NCI-H1092 (cell line): ENCODE measurements at places on chromosomes 3 and 15.
A peak's percentile ranks its signal among the peaks of the same experiment; 100 is the strongest.

- no peak for DNase-seq
Observed at GRCh38 chr3:76372497-76372896, 587.1 kb upstream of the ZNF717 start.

DNA sequence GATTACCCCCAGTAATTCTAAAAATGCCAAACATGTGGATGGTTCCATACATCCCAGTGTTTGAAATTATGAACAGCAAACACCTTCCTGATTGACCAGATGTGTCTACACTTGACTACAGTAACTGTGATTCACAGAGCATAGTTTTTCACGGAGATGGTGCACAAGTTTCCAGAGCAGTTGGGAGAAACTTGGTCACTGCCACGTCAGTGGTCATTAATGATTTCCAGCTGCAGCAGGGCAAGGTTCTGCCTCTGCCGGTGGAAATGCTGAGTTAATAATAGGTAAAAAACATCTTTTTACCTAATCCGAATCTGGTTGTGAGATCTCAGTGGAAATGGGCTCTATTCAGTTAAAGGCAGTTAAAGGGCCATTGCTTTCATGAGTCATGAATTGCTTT is 154.1 kb upstream of the FEZF2 start:
- no peak for DNase-seq

GRCh38 chr3:100993309-100993708 is at the start of gene ABI3BP:
Gene ABI3BP (minus strand): TSS chr3:100993421. CDS start chr3:100993384, 37 bp downstream.
- no peak for DNase-seq

- no peak for DNase-seq
Observed at GRCh38 chr3:13825311-13825579, 54.6 kb downstream of the WNT7A start.

GRCh38 chr3:173902871-173903270 is 505.3 kb downstream of the NLGN1 start:
- DNase-seq, result no peak

DNA sequence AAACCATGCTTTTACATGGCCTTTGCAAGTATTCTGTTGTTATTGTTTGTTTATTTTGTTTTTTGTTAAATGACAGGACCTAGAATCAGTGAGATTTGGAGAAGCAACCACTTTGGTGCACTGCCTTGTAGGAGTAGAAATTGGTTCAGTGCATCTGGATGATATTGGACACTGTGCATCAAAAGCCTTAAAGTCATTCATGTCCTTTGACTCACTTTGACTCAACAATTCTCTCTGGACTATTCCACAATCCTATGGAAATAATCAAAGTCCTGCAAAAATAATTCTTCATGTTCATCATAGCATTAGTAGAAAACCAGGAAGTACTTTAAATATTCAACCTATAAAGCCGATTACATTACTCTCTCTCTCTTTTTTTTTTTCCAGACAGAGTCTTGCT is 224.8 kb downstream of the ABHD5 start:
- no peak for DNase-seq

DNA sequence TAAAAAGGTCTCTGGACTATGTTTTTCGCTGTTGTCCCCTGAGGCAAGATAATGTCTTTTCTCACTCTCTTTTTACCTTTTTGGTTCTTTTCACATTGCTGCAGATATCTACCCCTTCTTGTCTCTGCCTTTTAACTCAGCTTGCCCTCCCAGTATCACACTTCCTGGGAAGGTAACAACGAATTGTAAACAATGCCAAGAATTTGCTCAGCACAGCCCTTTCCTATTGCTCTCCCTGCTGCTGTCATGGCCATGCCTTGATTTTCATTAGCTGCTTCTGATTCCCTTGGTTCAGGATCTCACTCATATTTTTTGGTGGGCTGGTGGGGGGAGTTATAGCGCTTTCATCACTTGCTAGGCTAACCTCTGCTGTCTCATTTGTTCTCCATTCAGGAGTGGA is 123.1 kb upstream of the DPH6 start:
- no peak for DNase-seq

- DNase-seq, result no peak
Observed at GRCh38 chr3:142656575-142656974, 60.4 kb downstream of the PLS1 start.

GRCh38 chr15:74319596-74320351 is 47.7 kb downstream of the CYP11A1 start:
- DNase-seq, result peak; percentile 18

DNA sequence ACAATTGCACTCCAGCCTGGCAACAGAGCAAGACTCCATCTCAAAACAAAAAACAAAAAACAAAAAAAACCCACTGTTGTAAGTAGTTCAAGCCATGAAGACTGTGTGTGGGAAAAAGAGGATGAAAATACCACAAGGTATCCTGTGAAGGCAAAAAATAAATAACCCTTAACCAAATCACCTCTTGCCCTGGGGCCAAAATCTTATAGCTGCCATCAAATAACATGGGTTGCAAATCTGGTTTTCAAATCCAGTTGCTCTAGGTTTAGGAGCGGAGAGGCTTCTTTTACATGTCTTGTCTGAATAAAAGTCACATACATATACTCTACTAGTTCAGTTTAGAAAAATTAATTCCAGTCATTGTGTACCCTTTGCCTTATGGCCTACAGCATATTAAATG is 87.0 kb upstream of the STT3B start:
- DNase-seq, result no peak

- DNase-seq, result no peak
Observed at GRCh38 chr3:150278843-150279381, 129.2 kb upstream of the TSC22D2 start.
